ENCODE measurements at places on chromosomes 3 and 15.

- no peak for DNase-seq
Measured at GRCh38 chr3:187662848-187663409, 7.3 kb downstream of the SST start.

GRCh38 chr3:157175691-157176507 is 16.0 kb upstream of the CCNL1 start:
- peak; percentile 37 for DNase-seq

DNA sequence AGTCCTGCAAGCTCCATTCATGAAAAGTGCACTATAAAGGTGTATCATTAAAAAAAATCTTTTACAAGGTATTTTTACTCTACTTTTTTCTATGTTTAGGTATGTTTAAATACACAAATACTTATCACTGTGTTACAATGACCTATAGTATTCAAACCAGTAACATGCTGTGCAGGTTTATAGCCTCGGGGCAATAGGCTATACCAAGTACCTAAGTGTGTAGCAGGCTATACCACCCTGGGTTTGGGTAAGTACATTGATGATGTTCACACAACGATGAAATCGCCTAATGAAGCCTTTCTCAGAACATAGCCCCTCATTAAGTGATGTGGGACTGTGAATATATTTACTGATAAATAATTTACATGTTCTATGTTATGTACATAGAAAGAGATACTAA is 104.6 kb downstream of the ATP1B3 start:
- no peak for DNase-seq

GRCh38 chr3:129662191-129662608 is 55.7 kb upstream of the PLXND1 start:
- peak; percentile 35 for DNase-seq

DNA sequence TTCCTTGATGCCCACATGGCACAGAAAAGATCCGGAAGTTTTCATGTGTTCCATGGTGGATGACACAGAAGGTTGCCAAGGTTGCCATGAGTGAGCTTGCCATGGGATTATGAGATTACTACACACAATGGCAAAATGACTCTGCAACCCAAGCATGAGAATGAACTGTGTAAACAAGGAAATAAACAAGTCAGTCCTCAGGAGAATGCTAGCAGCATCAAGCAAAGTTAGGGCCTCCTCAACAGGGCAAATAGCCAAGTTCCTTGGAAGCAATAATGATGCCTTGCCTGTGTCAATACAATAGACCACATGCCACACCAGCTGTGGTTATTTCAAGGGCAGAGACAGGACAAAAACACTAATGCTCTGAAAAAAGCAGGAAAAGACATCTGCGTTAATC is 41.8 kb downstream of the AQR start:
- DNase-seq: peak; percentile 4

Measured in hematopoietic multipotent progenitor cell treated with erythropoietin and hydrocortisone succinate and interleukin-3 and kit ligand, for 6 days (in vitro differentiated cells).